ENCODE measurements at places on chromosomes 4 and X.

DNA sequence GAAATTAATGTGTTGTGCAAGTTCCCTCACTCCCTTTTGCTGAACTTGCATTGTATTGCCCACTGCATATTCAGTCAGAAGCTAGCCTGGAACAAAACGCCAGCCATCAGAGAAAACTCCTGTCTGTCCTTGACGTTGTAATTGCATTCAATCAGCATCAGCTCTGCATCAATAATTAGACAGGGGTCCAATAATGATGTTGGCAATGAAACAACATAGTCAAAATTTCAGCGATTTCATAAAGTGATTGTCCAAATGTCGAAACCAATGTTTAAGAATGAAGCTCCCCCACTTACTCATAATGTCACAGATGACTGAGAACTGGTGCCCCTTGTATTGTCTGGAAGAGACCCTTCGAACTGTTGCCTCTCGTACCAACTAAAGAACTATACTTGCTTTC is 504.2 kb upstream of the TENM3 start:
- no peak for DNase-seq

GRCh38 chr4:37317104-37317643 is 72.6 kb downstream of the NWD2 start:
- DNase-seq: no peak

DNA sequence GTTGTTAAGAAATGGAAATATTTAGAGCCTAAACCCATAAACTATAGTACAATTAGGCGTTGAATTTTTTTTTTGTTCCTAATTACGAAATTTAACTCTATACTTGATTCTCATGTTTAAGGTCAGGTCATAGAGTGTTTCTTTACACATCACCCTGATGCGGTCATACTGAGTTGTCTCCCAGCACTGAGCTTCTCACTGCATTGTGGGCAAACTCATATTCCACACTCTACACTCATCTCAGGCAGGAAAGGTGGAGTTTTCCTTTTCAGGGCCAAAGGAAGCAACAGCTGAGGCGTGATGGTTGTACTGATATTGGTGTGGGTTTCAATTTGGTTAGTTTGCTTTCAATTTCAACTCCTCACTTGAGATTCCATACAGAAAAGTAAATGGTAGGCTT is 75.4 kb downstream of the FAT4 start:
- DNase-seq: no peak

DNA sequence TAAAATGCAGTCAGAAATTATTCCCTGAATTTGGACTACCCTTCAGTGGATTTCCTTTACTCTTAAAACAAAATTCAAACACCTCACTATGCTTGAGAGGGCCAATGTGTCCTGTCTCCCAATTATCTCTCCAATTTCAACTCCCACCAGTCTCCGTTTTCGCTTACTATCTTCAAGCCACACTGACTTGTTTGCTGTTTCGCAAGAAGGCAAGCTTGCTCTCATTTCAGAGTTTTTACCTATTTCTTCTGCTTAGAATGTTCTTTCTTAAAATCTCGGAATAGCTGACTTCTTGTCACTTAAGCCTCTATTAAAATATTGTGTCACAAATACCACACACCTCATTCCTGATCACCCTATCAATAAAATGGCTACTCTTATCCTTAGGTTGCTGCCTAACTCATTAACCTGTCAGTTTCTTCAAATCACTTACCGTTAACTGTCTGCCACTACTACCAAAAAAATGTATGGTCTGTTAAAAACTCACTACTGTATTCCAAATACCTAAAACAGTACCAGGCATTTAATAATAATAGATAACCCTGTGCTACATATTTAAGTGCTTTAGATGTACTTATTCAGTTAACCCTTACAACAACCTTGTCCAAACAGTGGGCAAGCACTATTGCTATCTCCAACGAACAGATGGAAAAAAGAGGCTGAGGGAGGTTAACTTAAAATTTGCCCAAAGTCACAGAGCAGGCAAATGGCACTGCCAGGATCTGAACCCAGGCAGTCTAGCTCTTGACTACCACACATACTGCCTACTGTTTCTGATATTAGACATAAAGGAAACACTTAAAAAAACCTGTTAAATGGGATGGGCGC is 2.9 kb downstream of the UBA6 start:
- no peak for DNase-seq

DNA sequence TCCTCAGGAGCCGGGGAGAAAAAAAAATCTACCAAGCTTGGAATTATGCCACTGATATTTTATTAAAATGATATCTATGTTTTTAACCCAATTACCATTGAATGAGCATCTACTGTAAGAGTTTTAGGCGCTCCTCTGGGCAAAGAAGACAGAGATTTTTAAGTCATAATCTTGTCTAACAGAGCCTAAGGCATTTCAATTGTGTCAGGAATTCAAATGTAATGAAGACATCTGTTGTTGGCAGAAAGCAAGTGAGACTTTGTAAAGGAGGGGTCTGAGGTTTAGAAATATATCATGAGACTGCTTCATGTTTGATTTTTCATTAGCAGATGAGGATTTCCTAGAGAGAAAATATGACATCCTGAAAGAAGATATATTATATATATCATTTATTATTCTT is 1158.1 kb downstream of the FSTL5 start:
- no peak for DNase-seq

GRCh38 chr4:89582756-89583505 is 254.0 kb downstream of the SNCA start:
- DNase-seq: no peak

DNA sequence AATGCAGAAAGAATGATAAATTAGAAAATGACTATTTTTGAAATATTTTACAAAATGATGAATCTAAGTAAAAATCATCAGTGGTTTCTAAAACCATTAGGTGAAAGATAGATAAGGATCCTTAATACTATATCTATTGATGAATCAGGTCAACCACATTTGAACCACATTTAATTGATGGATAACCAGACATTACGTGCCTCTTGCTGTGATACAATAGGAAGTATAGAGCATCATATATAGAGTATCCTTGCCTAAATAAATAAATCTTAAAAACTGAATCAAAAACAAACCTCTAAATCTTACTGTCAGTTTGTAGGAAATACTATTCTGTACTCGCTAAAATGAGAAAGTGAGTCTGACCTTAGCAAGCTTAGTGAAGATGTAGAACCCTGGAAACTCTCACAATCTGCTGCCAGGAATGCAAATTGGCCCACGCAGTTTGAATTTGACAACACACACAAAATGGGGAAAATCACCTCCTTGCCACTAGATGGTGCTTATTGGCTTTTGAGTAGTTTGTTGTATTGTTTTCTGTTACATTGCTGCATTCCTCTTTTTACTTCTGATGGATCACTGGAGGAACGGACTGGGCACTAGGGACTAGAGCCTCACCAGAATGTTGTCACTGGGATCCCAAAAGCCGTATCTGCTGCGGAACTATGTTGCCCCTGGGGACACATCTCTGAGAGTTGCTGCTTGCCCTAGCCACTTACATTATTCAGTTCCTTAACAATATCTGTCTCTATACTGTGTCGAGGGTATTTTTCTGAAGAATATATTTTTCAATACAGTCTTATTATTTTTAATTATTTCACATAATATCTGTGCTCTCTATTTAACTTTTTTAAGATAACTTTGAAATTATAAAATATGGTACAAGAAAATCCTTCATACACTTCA is 25.4 kb upstream of the SLAIN2 start:
- peak; percentile 46 for DNase-seq

GRCh38 chr4:41428601-41429279 is 109.2 kb upstream of the LIMCH1 start:
- DNase-seq: no peak

DNA sequence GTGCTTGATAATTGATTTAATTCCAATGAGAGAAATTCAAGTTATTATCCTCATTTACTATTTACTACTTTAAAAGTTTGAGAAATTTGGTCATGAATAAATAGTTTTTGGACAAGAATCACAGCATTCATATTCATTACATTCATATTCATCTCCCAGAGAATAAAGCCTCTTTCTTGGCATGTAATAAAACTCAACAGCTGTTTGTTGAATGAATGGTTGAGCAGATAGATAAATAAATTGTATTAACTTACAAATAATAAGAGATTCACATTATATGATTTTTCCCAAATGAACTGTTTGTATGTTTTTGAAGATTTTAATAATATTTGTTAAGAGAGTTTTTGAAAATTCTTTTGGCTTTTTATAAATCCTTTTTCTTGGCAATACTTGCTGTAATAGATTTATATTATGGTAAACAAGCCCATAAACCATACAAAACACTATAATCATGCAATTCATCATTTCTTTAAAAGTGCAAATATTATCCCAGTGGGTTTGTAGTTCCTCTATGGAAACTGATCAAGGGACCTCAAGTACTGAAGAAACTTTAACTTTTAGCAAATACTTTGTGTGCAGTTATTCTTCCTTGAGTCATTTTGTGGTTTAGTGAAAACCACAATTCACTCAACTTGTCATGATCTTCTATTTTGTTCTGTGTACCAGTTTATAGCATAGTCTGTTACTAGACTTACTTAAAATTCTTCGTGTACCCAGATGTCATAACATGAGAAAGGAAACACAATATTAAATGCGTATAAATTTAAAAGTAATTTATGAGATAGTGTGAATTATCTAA is 371.8 kb downstream of the ADGRL3 start:
- DNase-seq: no peak

GRCh38 chr4:105067431-105067830 is 79.2 kb upstream of the TET2 start:
- no peak for DNase-seq

DNA sequence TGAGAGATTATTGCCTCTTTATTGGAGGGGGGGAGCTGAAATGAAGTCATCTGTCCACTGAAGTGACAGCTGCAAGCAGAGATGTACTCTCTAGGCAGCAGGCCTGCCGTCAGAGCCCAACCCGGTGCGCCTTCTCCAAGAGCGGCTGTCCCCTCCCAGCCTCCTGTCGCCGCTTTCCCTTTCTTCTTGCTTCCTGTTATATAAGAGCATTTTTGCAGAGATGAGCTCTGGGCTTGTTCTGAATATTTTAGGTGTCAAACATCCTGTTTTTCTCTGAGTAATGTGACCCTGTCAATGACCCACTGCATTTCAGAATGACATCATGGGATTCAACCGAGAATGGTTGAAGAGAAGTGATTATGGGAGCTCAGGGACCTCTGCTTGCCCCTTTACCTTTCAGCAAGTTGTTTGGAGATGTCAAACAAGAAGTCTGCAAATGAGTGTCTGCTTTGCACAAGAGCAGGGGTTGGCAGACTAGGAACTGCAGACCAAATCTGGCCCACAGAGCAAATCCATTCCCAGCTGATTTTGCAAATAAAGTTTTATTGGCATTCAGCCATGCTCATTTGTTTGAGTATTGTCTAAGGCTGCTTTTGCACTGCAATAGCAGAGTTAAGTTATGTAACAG is 79.9 kb downstream of the SLC9A6 start:
- DNase-seq: peak; percentile 37

- DNase-seq: no peak
Measured at GRCh38 chr4:150236626-150237025, 158.4 kb downstream of the DCLK2 start.

GRCh38 chr4:106869551-106869950 is 166.6 kb downstream of the DKK2 start:
- DNase-seq: no peak

DNA sequence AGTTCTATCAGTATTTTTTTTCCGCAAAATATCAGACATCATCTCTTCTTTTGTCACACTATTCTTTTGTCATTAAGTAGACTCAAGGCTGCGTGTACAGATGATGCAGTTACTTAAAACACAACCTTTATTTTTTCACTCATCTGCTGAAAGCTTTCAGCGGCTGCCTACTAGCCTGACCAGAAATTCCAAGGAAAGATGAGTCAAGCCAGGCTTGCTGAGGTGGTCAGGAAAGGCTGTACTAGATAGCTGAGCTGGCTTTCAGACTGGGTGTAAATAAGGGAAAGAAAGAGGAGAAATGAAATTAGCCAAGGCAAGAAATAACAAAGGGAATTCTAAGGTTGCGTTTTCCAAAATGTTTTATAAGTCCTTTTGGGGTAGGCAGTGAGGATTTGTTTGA is 17.9 kb downstream of the STK26 start:
- DNase-seq: no peak

- DNase-seq: no peak
Measured at GRCh38 chrX:6768881-6769280, 234.0 kb upstream of the VCX3A start.

GRCh38 chrX:155766321-155766720 is 114.8 kb upstream of the VAMP7 start:
- DNase-seq: no peak

GRCh38 chrX:20988118-20988517 is 386.1 kb upstream of the CNKSR2 start:
- no peak for DNase-seq

DNA sequence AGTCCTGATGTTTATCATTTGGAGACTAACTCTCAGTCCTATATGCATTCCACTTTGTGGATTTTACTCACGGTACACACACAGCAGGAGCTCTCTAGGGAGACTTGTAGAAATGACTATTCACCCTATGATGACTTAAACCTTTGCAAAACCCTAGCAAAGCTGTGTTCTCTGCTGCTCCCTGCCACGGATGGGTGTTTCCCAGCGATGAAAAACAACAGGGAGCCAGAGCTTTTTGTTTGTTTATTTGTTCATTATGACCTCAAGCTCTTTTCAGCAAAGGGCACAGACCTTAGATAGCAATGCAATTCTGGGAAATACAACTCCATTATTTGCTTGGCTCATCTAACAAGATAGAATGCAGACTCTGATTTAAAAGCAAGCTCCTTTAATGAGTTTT is 156.6 kb downstream of the GRIA3 start:
- DNase-seq: no peak

GRCh38 chr4:186948361-186949242 is 224.9 kb upstream of the FAT1 start:
- DNase-seq: no peak

All from activated CD4-positive, alpha-beta T cell treated with anti-CD3 and anti-CD28 coated beads, Interleukin-2, amount 10 ng/mL, durations not matched to agents 7 days and 5 days (primary cell).